ENCODE measurements at places on chromosomes 5 and 9.

DNA sequence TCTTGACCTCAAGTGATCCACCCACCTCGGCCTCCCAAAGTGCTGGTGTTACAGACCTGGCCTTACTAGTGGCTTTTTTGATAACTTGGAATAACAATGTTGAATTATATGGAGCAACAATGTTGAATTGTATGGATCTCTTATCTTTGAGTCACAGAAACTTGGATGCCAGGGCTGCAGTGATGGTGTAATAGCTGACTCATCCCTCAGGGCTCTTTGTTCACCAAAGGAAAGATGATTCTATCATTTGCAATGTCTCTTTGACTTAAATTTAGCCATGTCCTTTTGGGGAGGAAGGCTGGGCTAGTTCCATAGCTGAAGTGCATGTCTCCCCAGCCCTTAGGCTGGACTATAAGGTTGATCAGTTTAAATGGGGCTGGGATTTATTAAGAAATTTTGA is 172.3 kb downstream of the PDZD2 start:
- DNase-seq = no peak

- peak; percentile 84 for DNase-seq
Observed at GRCh38 chr9:130235558-130236435, 29.8 kb upstream of the HMCN2 start.

DNA sequence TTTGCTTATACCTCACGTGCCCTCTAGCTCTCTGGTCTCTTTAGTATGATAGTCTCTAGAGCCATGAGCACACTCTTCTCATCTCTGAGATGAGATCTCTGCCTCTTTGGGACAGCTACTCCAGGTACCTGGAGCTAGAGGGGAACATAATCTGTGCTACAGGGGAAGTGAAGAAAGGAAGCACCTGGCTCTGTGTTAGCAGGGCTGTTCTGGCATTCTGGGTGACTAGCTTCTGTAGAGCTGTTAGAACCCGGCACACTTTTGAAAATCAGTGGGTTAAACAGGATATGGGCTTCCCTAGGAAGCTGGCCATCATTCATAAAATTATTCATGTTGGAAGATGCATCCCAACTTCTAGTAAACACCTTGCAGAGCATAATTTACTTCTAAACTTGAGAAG is 224.8 kb downstream of the MCTP1 start:
- no peak for DNase-seq

- peak; percentile 86 for DNase-seq
Observed at GRCh38 chr9:136283291-136284235, 20.3 kb downstream of the CCDC187 start.

DNA sequence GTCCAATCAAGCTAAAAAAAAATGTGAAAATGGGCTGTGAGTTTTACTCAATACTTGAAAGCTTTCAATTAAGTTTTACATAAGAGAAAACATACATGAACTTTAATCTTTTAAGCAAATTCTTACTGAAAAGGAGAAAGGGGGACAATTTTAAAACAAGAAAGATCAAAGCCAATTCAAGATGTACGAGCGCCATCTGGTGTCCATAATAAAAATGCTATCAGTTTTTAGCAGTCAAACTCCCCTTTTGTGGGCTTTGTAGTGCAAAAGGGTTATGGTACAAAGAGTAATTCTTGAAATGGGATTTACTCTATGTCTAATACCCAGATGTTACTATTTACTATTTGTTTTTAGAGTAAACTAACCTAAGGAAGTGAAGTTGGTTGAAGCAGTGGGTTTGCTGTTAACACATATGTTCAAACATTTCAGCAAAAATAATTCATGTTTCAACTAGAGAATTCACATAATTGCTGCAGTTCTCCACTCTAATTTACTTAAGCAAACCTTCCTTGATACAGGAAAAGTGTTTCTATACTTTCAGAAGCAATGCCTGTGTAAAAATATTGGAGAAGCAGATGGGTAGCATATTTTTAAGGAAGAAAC is 228.2 kb upstream of the TYRP1 start:
- DNase-seq = no peak

- no peak for DNase-seq
Observed at GRCh38 chr5:99025298-99026045, 96.7 kb upstream of the CHD1 start.

DNA sequence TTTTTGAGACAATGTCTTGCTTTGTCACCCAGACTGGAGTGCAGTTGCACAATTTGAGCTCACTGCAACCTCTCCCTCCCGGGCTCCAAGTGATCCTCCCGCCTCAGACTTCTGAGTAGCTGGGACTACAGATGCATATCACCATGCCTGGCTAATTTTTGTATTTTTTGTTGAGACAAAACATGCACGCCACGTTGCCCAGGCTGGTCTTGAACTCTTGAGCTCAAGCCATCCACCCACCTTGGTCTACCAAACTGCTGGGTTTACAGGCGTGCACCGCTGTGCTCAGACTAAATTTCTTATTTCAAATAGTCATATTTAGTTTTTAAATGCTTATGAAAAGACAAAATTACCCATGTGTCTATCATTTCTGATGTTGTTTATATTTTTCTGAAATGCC is 2324.1 kb downstream of the MAT2B start:
- no peak for DNase-seq

GRCh38 chr5:136123236-136123768 is 9.3 kb upstream of the SMAD5 start:
- DNase-seq = no peak

DNA sequence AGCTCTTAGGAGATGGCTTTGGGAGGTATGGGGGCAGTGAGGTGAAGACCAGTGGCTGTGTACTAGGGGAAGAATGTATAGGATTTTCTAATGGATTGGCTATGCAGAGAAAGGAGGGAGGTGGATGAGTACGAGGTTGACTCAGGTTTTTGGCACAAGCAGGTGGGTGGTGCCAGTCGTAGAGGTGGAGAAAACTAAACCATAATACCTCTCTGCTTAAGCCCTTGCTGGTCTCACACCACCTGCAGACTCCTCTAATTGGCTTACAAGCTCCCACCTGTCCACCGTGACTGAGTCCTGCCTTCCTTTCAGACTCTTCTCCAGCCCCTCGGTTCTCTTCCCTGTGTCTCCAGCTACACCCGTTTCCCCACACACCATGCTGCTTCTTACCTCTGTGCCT is 521.7 kb upstream of the CLINT1 start:
- no peak for DNase-seq

- no peak for DNase-seq
Observed at GRCh38 chr9:118928722-118929121, 440.5 kb downstream of the BRINP1 start.

DNA sequence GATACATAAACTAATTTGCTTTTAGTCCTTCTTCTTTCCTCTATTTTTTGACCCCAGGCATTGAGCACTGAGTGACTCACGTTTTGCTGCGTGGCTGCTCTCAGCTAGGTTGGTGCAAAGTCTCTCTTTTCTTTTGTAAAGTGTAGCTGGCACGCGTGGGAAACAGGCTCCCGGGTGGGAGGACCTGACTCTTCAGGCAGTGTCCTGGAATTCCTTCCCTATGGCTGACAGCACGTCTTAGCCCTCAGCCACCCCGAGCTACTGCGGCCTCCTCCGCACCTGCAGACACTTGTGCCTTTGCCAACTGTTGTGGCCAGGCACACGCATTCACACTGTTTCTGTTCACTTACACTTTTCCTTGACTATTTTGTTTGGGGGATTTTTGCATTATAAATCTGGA is 877 bp upstream of the SCGB3A1 start:
- no peak for DNase-seq

- no peak for DNase-seq
Observed at GRCh38 chr9:6920041-6920440, 162.3 kb downstream of the KDM4C start.

GRCh38 chr5:34932947-34933346 is 3.6 kb downstream of the DNAJC21 start:
- DNase-seq = no peak

DNA sequence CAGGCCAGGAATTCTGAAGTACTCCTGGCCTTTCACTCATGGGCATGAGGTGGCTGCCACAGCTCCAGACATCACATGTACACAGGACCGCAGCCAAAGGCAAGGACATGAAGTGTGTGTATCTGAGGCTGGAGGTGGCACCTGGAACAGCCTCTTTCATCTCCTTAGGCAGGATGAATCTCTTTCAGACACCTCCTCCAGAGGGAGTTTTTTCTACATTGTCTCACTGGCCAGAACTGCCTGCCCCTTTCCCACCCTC is 142.8 kb downstream of the BARX1 start:
- no peak for DNase-seq

- DNase-seq = no peak
Observed at GRCh38 chr5:24854850-24855249, 210.1 kb upstream of the CDH10 start.

DNA sequence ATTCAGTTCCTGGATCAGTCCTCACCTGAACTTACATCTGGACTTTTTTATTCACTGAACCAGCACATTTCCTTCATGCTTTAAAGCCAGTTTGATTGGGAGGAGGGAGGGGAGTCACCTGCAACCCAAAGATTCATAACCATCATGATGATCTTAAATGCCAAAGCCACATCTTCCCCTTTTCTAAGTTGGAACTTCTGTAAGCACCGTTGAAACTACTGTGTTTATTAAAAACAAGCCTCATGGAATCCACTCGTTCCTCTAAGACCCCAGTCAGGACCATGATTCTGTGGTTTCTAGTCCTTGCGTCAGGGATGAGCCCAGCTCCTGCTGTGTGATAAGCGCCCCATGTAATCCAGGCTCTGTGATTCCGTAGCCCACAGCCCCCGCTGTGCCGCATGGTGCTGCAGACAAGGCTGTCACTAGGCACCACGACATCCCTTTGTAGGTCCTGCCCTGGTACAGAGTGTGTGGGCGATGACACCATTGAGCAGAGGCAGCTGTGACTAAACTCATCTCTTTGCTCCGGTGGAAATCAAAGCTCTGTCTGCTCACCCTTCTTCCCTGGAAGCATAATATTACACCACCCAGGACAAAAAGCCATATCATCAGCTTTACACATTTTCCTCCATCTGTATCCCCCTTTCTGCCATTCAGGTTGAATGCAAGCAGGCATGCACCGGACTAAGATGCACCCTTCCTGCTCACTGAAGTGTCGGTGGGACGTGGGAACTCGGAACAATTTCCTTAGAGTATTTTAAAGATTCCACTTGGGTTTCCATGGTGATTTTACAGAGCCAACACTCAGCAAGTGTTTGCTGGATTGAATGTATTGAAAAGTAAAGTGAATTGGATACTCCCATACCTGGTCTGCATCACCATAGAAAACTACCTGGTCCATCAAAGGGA is 132.0 kb upstream of the FSTL4 start:
- no peak for DNase-seq

DNA sequence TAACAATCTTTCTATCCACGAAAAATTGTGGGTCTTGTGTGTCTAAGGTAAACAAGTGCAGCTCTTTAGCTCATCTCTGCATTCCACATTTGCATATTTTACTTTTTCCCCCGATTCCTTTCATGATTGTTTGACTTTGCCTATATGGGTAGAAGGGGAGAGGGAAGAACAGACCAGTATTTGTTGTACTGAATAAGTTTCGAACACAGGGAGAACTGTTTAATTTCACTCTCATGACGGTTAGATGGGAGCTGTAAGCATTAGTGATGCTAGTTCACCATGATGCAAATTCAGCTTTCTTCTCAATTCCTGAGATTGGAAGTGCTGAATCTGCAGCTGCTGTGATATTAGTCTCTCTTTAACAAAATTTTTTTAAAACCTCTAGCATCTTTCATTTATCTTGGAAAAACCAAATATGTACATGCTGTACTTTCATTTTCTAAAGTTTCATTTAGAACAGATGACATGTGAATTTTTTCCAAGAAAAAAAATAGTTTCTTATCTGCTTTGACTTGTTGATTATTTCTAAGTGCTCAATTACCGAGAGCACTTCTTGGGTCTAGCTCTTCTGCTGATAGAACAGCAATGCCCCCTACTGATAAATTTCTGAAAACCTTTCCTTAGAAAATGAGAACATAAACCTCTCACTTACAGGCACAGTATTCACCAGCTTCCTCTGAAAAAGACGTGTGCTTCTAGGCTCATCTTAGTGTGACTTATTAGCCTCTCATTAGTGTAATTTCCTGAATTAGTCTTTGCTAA is 149.5 kb downstream of the BAAT start:
- no peak for DNase-seq

DNA sequence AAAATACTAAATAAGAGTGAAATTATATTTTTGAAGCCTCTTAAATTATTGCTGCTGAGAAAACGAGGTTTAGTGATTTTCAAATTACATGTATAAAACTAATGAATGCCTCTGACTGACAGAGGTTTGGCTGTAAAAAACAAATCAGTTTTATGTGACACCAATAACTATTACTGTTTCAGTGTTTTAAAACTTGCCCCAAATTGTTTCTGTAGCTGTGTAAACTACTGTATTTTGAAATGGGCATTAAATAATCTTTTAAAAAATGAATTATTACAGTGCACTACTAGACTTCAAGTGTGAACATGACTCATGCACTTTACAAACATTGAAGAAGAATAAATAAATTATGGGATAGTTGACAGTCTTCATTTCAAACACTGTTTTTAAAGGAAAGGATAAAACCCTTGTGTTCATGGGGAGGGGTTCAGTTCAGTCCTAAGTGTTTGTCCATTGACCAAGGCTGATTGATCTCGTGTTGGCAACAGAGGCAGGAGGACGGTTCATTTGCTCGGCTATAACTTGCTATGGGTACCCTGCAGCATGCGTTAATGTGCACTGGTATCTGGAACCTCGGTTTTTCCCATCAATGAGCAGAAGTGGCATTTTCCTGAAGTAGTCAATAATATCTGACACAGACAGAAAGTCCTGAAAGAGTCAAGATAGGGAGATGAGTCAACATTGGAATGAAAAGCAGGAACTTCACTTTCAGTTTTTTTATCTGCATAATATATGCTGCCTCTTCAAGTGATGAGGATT is 15.6 kb downstream of the C5orf58 start:
- DNase-seq = no peak

GRCh38 chr5:61582205-61582820 is 250.3 kb downstream of the ZSWIM6 start:
- DNase-seq = no peak

DNA sequence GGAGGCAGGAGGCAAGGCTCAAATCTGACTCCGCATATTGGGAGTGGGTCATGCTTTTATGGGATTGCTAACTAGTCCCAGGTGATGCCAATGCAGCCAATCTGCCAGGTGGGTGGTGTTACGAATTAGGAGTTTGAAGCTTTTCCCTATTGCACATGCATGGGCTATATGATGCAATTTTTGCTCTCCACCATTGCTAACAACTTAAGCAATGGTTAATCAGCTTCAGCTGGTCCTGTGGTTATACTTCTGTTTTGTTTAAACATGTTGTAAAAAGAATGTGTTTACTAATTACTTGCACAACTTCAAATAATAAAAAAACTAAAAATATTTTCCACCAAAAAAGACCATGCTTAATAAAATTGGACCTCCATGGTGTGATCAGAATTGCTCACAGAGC is 55.7 kb downstream of the SHC3 start:
- DNase-seq = no peak

GRCh38 chr5:90747175-90747574 is 188.6 kb downstream of the ADGRV1 start:
- DNase-seq = no peak

DNA sequence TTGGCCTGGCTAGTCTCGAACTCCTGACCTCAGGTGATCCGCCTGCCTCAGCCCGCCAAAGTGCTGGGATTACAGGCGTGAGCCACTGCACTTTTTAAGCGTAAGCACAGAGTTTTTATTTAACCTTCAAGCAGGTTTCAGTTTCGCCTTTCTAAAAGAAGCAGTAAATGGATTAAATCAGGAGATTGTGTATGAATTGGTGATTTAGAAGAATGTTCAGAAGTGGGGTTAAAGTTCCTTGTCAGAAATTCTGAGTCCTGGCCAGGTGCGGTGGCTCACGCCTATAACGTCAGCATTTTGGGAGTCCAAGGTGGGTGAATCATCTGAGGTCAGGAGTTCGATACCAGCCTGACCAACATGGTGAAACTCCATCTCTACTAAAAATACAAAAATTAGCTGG is 12.2 kb downstream of the HSPA4 start:
- no peak for DNase-seq

All from femur (tissue), 1 donor.